ENCODE measurements at places on chromosomes 2 and 18.

- no peak for DNase-seq
Observed at GRCh38 chr2:439077-439476, 151.2 kb upstream of the ALKAL2 start.

DNA sequence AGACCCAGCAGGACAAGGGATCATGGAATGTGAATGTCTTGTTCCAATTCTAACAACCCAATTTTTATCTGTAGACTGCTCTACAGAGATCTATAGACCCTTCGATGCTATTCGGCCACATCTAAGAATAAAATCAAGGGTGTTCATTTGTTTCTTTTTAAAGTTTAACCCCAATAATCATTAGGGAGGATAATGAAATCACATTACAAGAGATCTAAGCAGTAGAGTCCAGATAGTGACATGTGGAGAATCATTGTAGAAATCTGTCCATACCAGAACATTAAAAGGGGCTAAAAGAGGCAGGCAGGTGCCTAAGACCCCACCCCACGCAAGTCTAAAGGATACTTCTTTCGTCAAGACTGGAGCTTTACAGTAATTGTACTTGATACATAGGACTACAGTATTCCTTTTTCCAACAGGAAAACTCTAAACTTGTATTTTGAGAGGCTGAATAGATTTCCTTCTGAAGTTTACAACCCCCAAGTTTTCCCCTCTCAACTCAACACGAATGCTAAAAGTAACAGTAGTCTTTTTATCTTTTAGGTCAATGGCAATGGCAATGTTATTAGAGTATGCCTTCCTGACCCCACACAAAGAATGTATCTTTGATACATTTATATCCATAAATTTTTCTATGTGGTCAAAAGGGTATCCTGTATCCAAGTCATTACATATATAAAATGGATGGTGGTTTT is 183.7 kb downstream of the TCF4 start:
- no peak for DNase-seq

GRCh38 chr2:52520644-52521043 is 1247.0 kb upstream of the CHAC2 start:
- DNase-seq, result no peak

DNA sequence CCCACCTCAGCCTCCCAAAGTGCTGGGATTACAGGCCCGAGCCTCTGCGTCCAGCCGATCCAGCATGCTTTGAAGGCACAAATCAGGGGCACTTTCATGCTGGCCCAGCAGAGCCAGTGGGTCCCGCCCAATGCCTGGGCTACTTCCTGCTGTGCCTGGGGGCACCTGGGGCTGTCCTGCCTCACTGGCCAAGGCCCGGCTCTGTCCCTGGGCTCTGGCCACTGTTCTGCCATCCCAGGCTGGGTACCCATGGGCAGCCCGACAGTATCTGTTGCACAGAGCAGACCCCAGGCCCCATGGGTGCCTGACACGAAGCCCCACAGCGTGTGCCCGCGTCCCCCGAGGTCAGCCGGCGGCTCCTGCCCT is 6.8 kb upstream of the GAL3ST2 start:
- no peak for DNase-seq

All from CD4-positive, alpha-beta T cell treated with Interleukin-2 at 100 ng/mL for 4 hours (primary cell).